ENCODE measurements at places on chromosomes 4 and X.
A peak's percentile ranks its signal among the peaks of the same experiment; 100 is the strongest.

GRCh38 chrX:10769696-10770619, 149.6 kb upstream of the MID1 start:
- no peak for DNase-seq

DNA sequence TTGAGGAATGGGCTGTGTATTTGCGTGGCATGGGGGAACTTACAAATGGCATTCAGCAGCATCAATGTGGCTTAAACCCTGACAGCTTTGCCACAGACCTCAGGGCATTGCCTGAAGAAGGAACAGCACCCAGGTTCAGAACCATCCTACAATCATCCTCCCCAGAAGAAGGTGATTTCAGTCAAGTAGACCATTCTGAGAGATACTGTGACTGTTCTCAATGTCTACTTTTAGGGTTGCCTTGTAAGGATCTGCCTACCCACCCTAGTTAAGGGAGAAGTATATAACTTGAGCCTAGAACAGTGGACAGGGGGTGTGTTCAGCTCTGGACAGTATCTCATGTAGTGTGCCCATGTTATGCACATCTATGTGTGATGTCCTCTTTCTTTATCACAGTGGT, 1.6 kb upstream of the FGF5 start:
- no peak for DNase-seq

DNA sequence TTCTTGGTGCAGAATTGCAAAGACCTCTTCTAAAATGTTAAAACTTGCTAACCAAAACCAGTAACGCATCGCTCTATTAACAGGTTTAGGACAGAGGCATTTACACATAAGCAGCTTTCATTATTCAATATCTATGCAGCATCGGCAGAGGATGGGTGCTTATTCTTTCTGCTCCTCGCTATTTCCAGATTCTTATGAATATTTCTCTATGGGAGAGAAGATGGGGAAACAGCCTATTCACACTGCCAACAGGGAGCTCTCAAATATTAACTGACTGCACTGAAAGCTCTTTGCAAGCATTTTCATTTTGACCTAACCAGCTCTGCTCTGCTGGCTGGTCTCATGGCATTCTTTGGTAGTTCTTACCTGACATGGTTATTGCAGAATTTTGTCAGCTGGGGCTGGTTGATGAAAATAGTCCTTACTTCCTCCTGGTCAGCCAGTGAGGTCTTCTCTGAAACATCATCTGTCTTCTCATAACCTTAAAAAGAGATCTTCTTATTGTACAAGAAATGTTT, 30.2 kb downstream of the ATP8A1 start:
- no peak for DNase-seq

DNA sequence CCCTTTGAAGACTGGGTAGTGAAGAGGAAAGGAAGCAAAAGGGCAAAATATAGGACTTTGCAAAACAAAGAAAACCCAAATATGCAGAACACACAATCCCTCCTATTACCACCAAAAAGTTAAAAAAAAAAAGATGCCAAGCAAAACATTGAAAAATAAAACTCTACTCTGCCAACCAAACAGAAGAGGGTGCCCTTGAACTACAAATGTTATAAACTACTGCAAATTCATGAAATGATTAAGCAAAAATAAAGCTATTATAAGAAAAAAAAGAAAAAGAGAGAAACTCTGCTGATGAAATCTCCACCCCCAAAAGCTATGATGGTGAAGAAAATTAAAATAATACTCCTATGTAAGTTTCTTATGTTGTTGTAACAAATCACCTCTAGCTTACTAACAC, 168.5 kb upstream of the STK26 start:
- DNase-seq = peak; percentile 16

DNA sequence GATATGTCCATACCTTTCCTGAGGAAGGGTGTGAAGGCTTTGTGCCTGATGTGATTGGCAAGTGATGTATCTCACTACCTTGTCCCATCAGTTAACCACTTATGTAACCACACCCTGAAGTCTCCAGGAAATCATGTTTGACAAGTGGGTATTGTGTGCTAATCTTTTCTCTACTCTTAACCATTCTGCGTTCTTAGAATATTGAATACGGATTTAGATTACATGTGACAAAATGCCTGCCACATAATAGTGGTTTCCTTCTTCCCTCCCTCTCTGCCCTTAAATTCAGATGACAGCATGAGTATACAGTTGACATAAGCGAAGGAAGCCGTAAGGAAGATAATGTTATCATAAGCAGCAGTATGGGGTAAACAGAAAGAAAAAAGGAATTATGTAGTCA, 108.4 kb downstream of the KLHL8 start:
- DNase-seq = no peak

DNA sequence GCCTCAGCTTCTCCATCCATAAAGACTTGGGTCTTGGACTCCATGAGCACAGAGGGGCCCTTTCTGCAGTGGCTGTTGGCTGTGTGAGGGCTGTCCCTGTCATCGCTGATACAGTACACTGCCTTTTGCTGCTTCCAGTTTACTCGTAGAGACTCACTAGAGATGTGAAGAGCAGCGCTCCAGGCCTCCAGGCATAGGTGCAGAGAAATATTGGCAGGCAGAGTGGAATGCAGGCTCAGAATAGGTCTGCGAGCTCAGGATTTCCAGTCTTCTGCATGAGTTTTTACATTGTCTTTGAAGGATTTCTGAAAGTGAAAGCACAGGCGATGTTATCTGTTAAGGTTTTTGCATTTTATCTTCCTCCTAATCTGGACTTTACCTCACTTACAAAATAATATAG, 97.4 kb downstream of the AASDH start:
- no peak for DNase-seq

DNA sequence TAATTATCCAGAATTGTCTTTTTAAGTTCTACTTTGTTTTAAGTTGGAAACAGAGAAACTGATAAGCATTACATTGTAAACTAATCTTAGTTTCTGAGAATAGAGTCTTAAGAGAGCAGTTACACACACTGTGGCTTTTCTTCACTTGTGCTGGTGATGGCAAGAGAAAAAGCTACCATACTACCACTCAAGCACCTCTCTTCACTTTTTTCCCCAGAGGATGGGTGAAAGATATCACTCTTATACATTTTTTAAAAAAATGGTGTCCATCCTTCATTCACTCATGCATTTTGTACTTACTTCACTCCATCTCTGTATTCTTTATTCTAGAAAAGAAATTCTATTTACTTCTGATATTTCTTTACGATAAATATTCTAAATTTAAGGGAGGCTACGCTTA, 42.5 kb upstream of the GRID2 start:
- DNase-seq = no peak

- no peak for DNase-seq
Measured at GRCh38 chr4:64715741-64716140, 306.5 kb upstream of the TECRL start.

GRCh38 chr4:37970702-37971101, 10.5 kb downstream of the PTTG2 start:
- DNase-seq = peak; percentile 69

- DNase-seq = no peak
Measured at GRCh38 chr4:123406872-123407271, 10.3 kb downstream of the SPRY1 start.

- DNase-seq = no peak
Measured at GRCh38 chrX:5823903-5824302, 404.8 kb downstream of the NLGN4X start.

GRCh38 chr4:93771640-93772411, 56.7 kb upstream of the ATOH1 start:
- no peak for DNase-seq

DNA sequence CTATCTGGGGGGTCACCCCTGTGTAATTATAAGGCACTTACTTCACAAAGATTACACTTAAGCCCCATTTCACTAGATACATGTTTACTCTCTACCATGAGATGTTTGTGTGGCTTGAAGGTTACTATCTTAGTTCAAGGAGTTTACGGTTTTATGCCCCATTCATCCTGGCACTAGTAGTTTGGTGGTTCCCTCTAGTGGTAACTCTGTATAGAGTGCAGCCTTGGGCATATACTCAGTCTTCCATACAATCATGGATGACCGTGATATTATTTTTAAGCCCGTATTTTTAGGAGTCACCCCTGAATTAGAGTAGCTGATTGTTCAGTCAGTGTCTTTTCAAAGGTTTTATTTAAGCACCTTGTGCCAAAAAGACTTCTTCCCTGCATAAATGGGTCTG, 109.9 kb upstream of the FAM47C start:
- DNase-seq = no peak

DNA sequence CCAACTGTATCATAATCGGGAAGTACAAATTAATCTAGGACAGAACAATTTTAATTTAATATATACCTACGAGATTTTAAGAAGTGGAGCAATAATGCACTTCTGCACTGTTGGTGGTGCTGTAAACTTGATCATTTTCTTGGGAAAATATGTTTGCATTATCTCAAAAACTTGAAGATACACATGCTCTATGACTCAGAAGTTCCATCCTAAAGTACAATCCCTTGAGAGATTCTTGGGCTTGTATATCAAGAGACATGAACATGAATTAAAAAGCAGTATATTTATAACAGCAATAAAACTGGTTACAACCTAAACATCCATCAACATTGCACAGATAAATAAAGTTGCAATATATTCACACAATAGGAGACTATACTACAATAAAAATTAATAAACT, 168.8 kb downstream of the CLCN4 start:
- DNase-seq = no peak

DNA sequence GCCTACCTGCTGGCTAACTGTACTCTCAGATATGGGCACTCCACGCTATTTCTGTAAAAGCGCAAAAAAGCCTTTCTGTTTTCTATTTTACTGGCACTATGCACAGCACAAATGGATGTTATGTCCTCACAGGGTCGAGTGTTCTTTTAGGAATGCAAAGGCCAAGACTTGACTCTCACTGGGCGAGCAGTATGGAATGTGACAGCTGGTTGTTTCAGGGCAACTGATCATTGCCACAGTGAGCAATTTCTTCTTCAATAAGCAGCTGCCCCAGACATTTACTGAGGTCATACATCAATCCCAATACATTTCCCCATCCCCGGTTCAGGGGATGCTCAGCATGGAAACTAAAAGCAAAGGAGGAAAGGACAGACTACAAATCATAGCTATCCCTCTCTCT, 58.2 kb downstream of the PDE5A start:
- DNase-seq = no peak

DNA sequence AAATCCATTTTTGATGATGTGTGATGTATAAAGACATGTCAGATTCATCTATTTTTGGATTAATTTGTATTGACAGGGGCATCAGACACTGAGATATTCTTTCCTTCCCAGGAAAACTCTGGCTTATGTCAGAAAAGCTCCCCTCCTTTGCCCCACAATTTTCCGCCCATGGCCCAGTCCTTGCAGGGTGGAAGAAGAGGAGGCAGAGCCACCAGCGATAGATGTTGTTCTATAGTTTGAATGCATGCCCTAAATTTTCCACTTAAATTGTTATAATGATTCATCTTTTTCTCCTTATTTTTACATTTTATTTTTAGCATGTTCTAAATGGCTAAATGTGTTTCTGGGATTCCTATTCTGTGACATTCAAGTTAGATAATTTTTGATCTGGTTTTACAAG, 149.3 kb downstream of the ARAP2 start:
- DNase-seq = no peak

- no peak for DNase-seq
Measured at GRCh38 chr4:152807294-152807829, 27.6 kb downstream of the ARFIP1 start.

GRCh38 chr4:3465698-3466671, 2.9 kb downstream of the DOK7 start:
- no peak for DNase-seq

- DNase-seq = no peak
Measured at GRCh38 chr4:159422626-159423025, 319.7 kb downstream of the RAPGEF2 start.

- DNase-seq = no peak
Measured at GRCh38 chrX:78886550-78886949, 58.6 kb upstream of the P2RY10 start.

DNA sequence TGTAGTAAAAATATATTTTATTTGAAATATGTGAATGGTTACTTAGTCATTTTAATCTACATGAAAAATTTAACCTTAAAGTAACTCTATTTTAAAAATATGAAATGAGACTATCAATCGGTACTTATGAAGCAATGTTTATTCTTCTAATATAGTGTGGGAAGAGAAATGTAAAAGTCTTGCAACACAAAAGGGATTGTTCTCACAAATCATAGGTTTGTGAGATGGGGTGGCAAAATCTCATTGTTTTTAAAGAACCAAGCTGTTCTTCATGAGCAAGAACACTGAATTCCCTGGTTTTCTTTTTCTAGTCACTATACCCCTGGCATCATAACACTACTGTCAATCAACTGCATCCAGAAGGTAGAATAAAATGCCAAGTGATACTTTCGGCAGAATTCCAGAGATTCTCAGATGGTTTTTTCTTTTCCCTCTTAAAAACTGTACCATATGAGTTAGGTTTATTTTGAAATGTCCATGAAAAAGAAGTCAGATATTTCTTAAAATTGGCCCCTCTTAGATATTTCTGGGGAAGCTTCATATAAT, 52.2 kb downstream of the SNCA start:
- no peak for DNase-seq

- no peak for DNase-seq
Measured at GRCh38 chrX:24034485-24034884, 7.5 kb upstream of the KLHL15 start.

DNA sequence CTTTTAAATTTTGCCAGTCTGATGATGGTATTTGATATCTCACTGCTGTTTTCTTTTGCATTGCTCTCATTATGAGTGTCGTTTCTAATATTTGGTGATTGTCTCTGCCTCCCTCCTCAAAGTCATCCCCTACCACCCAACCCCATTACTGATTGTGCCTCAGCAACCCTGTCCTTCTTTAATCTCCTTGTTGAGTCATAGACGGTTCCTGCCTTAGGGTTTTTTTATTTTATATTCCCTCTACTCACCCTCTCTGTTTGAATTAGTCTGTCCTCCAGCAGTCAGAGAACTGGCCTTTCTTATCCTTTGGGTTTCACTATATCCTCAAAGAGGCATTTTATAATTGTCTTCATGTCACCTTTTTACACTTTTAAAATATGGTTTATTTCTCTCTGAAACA, 409.3 kb upstream of the CPEB2 start:
- DNase-seq = no peak

- no peak for DNase-seq
Measured at GRCh38 chrX:5810636-5811035, 418.0 kb downstream of the NLGN4X start.

DNA sequence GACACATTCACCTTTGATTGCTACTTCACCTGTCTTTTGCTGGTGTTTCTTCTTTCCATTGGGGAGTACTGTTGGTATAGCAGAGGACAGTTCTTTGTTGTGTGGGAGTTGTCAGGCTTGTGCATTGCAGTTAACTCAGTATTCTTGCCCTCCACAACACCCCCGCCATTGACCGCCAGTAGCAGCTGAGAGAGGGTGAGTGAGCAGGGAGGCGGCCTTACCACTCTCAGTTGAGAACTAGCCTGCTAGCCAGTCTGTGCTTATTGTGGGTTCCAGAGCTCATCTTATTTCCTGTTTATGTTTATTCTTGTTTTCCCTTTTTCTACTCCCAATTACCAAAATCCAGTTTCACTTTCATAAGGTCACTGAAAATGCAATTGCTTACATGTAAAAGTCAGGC, 52.2 kb downstream of the STIM2 start:
- no peak for DNase-seq

- no peak for DNase-seq
Measured at GRCh38 chrX:112687189-112687691, 7.5 kb upstream of the LHFPL1 start.
